Stimulated activated CD8-positive, alpha-beta memory T cell treated with anti-CD3 and anti-CD28 coated beads, Interleukin-4, amount 100 ng/mL, for 4 hours (primary cell): ENCODE measurements at places on chromosomes 3 and 15.

GRCh38 chr3:24185738-24186384, 240.8 kb downstream of the NR1D2 start:
- no peak for DNase-seq

- no peak for DNase-seq
Measured at GRCh38 chr15:94001255-94001801, 230.0 kb upstream of the MCTP2 start.

DNA sequence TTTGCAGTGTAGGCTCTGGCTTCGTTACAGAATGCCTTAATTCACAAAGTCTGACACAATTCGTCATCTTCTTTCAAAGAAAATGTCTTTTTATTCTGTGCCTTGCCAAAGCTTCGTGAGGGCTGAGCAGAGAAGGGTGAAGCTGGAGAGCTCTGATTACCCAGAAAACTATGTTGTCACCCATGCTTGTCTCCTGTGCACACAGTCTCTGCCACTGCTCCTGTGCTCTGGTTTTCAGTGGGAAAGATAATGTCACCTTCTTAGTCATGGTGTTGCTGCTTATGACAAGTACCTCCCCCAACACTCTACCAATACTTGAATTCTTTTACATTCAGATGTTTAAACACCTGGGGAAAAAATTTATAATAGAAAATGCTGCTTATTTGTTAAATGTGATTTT, 509.2 kb upstream of the GRM7 start:
- no peak for DNase-seq

DNA sequence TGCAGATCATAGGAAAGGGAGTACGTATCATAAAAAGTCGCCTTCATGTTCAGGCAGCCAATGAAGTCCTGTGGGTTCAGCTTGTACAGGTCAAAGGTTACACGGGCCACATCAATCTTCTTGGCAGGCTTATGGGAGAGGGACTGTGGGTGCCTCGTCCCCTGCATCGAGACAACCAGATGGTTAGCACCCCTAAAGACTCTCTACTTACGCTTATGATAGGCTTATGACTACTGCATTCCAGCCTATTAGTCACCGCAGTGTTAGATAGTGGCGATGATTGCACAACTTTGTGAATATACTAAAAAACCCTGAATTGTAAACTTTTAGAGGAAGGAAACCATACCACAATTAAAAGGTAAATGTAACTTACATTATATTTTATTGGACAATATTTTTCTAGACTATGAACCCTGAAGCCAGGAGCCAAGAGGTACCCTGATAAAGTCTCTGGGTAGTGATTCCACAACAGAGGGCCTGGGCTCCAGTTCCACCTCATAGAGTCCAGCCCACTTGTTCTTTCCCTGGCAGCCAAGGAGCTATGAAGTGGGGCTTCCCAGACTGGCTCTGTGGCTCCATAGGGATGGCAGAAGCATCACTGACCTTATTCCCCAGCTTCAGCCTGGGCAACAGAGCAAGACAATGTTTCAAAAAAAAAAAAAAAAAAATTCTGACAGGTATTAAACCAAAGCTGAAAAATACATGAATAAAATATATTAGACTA, 2.5 kb upstream of the FANCD2 start:
- DNase-seq, result no peak

GRCh38 chr15:71278989-71279756, 163.9 kb downstream of the THSD4 start:
- DNase-seq, result no peak
